ENCODE measurements at places on chromosomes 12 and 14.

GRCh38 chr14:100069161-100069800 lies 4.1 kb downstream of the EVL start:
- H3K4me1 ChIP-seq: peaks cover 2% of the 10 kb centered on the region
- DNase-seq: no peak
- no peak overlapping the region for H3K4me3 ChIP-seq
- no peaks in the 10 kb centered on the region for H3K27me3 ChIP-seq
- H3K36me3 ChIP-seq: no peaks in the 10 kb centered on the region
- H3K27ac ChIP-seq: no peak overlapping the region

DNA sequence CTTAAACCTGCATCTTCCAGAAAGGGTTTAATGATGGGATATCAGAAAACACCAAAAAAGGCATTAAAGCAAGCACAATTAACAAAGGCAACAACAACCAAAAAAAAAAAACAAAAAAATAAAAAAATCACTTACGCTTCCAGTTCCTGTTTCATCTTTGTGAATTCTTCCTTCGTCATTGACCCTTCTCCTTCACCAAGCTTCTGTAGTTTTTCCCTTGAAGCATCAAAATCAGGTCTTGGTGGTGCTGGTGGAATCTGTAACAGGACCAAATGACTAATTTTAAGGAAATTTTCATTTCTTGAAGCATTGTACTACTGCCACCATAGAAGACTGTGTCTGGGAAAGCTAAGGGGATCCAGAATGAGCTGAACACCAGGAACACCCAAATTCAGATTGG lies 24.5 kb downstream of the SNX6 start:
- H3K27me3 ChIP-seq: no peaks in the 10 kb centered on the region
- H3K4me3 ChIP-seq: no peak overlapping the region

DNA sequence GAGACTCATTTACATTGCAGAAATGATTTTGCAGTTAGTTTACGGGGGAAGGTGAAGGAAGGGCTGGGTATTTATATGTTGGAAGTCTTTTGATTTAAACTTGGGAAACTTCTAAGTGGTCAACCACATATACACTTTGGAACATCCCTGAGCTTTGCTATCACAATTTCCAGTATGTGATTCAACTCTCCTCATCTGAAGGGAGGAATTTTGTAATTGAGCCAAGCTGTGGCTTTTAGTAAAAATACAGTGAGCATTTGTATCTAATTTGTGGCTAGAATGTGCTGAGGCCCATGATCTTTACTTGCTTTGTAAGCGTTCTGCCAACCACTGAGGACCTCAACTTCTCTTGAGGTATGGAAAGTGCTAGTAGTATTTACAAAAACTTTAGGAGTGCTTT lies 235.0 kb upstream of the PDZRN4 start:
- H3K27me3 ChIP-seq: no peaks in the 10 kb centered on the region
- H3K36me3 ChIP-seq: no peaks in the 10 kb centered on the region
- no peaks in the 10 kb centered on the region for H3K4me1 ChIP-seq
- no peak overlapping the region for H3K4me3 ChIP-seq
- H3K27ac ChIP-seq: no peak overlapping the region
- DNase-seq: peak; percentile 86

DNA sequence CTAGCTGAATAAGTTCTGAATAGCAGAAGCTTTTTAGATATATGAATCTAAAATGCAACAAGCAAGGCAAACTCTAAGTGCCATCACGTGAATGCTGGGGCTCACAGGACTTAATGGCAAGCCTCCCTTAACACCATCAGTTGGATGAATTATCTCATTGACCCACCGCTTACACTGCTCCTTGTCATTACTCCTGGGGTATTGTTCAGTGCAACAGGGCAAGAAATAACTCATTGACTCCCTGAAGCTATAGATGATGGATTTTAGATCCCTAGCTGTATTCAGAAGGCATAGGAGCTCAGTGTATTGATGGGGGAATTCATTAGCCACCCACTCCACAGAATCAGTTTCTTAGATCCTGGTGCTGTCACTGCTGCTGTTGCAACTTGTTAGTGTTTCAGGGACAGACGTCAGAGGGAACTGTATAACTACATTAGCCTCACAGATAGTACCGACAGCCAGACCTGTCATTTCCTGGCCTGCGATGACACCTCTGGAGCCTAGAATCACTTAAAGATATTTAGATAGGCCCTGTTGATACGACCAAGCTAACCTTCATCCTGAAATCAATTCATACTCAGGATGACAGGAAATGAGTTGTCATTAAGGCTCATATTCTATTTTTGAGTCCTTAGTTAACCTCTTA lies 735.3 kb downstream of the DIO2 start:
- H3K4me3 ChIP-seq: no peak overlapping the region
- no peak for DNase-seq
- peaks cover 2% of the 10 kb centered on the region for H3K4me1 ChIP-seq
- no peak overlapping the region for H3K27ac ChIP-seq
- no peaks in the 10 kb centered on the region for H3K27me3 ChIP-seq

GRCh38 chr12:95529693-95530225 lies 21.5 kb downstream of the USP44 start:
- no peak for DNase-seq
- H3K36me3 ChIP-seq: no peaks in the 10 kb centered on the region
- H3K4me1 ChIP-seq: peaks cover 3% of the 10 kb centered on the region
- H3K27me3 ChIP-seq: no peaks in the 10 kb centered on the region

Data from fibroblast of lung (primary cell).